ENCODE measurements at places on chromosomes 3 and 15.

GRCh38 chr3:160472344-160472743, 22.8 kb upstream of the TRIM59 start:
- DNase-seq = no peak

DNA sequence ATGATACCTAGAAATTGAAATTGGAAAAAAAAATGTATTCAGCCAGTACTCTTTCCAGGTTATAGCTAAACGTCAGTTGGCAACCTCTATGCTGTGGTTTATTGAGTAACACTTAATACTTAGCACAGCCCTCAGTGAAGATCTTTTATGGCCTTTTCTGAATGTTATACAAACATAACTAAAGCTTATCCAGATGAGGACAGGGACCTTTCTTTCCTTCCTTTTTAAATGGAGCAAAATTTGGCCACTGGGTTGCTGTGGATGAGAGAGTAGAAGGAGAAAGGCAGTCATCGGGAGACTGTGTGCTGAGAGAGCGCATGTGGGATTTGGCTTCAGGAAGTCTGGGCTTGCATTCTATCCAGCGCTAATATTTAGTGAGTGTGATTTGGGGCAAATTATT, 36.1 kb downstream of the IGF1R start:
- DNase-seq = no peak

- no peak for DNase-seq
Measured at GRCh38 chr3:118977671-118978392, 56.8 kb downstream of the IGSF11 start.

GRCh38 chr3:156553705-156554356, 1.1 kb downstream of the SSR3 start:
- DNase-seq = no peak

DNA sequence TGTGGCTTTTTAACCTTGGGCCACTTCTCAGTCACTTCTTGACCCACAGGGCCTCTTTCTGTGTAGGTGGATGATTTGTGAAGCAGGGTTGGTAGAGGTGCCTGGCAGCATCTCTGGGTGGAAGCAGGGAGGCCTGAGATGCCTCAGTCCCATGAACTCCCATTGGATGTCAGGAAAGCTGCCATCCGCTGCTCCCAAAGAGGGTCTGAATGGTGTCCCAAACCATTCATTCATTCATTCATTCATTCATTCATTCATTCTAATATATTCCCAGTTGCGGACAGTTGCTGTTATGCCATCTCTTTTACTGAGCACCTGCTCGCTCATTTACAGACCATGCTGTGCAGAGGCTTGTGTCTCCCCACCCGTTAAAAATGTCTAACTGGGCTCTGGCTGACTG, 98.7 kb downstream of the CHDH start:
- DNase-seq = no peak

GRCh38 chr3:32303977-32304881, 65.7 kb downstream of the CMTM8 start:
- no peak for DNase-seq

GRCh38 chr3:32856355-32856889, 38.6 kb downstream of the TRIM71 start:
- DNase-seq = no peak

- DNase-seq = no peak
Measured at GRCh38 chr3:43638594-43639447, 17.0 kb upstream of the ANO10 start.

DNA sequence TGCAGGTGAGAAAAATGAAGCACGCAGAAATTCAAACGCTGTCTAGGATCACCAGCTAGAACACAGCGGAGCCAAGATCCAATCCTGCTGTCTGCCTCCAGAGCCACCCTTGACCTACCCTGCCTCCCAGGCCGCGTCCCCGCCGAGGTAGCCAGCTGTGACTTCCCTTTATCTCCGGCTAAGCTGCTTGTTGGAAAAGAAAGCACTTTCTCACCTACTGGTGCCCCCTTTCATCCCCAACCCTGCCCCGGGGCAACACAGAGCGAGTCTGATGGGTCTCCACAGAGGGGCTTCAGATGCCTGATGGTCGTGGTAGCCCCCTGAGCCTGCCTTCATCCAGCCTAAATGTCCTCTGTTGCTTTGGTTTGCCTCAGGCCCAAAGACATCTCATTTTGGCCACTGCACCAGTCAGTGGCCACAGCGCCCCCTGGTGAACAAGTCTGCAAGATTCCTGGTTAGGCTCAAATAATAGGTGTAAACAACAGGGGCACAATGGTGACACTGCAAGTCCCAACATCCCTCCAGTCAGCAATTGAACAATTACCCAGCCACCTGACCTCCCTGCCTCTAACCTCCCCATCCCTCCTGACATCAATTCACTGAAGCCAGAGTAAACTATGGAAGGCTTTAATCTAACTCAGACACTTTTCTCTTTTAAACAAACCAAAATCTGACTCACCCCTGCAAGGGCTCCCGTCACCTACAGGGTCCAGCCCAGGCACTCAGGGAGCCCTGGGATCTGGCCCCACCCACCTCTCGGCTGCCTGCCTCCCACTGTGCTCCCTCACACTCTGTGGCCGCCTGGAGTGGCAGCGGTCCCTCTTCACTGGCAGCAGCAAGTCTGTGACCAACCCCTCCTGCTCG, 27.3 kb upstream of the BCL2L10 start:
- peak; percentile 69 for DNase-seq

DNA sequence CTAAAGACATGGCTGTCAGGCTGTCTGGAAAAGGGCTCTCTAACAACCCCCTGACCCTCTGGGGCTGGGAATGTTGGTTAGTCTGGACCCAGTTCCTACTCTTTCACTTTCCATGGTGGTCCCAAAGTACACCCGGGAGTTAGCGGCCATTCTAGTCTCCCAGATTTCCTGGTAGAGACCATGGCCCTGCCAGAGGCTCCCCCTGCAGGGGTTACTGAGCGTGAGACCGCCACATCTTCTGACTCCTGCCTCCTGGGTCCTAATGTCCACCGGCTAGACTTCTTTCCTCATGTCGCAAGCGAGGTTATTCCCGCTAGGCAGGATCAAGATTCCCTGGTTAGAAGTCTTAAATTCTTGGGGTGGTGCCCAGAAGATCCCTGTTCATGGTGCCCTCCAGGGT, 540.0 kb upstream of the ROBO1 start:
- DNase-seq = no peak

DNA sequence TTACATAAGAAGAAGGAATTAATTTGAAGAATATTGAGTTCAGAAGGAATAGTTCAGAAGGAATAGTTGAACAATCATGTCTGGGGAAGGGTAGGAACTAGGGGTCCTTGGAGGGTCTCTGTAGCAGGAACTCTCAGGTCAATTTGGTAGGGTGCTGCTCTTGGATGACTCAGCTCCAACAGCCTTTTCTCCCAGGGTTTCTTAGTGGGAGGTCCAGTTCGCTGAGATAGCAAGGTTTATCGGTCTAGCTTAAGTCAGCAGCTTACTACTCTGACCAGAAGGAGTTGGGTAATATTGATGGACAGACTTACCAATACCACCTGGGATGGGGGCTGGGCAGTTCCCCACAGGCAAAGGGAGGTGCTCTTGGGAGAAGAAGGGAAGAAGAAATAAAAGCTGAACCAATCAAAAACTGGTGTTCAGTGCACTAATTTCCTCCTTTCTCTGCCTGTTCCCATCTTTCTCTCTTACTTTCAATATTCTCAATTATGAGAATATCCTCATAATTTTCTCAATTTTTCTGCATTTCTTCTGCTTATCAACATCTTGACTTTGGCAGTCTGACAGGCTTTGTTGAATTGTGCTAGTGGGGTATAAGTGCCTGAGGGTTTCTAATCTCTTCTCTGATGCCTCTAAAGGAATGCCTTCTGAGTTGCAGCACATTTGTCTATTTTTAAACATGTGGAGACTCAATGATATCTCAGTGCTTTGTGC, 14.4 kb upstream of the MITF start:
- DNase-seq = no peak

GRCh38 chr3:72085036-72085435, 300.1 kb upstream of the PROK2 start:
- DNase-seq = no peak

GRCh38 chr15:93929375-93930094, 301.8 kb upstream of the MCTP2 start:
- DNase-seq = no peak

DNA sequence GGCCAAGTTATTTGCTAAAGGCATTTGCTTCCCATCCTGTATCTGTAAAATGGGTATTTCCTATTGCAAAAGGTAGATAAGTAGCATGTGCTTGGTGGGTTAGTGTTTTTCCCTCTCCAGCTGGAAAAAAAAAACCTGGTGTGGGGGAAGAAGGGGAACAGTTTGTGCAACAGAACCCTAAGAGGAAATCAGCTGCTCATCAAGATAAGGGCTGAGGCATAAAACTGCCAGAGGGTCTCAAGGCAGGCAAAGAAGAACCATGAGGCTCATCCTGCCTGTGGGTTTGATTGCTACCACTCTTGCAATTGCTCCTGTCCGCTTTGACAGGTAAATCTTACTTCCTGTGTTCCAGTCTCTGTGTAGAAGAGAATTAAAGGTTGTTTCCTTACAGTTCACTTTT, at the start of gene CPA3:
Gene CPA3 (plus strand): TSS at position 248 of the 400 bp plus-strand sequence. CDS start 12 bp downstream, at position 260.
- no peak for DNase-seq

- DNase-seq = no peak
Measured at GRCh38 chr3:194608981-194609380, 24.2 kb downstream of the TMEM44 start.

- DNase-seq = no peak
Measured at GRCh38 chr3:88984832-88985231, 122.6 kb upstream of the EPHA3 start.

DNA sequence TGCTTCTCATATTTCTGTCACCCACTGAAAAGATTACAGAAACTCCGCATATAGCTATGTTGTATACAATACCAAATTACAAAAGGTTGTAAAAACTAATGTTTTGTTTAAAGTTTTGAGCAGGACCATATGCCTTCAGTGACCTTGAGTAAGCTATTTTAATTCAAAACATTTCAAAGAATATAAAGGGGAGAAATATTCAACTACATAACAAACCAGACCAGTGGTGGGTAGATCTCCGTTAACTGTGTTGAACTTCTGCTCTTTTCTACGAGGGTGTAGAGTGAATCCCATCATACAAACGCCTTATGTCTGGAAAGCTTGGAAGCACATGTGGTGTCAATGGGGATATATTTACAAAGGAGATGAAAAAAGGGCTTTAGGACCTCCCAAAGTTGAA, 68.4 kb upstream of the NR2F2 start:
- DNase-seq = no peak

DNA sequence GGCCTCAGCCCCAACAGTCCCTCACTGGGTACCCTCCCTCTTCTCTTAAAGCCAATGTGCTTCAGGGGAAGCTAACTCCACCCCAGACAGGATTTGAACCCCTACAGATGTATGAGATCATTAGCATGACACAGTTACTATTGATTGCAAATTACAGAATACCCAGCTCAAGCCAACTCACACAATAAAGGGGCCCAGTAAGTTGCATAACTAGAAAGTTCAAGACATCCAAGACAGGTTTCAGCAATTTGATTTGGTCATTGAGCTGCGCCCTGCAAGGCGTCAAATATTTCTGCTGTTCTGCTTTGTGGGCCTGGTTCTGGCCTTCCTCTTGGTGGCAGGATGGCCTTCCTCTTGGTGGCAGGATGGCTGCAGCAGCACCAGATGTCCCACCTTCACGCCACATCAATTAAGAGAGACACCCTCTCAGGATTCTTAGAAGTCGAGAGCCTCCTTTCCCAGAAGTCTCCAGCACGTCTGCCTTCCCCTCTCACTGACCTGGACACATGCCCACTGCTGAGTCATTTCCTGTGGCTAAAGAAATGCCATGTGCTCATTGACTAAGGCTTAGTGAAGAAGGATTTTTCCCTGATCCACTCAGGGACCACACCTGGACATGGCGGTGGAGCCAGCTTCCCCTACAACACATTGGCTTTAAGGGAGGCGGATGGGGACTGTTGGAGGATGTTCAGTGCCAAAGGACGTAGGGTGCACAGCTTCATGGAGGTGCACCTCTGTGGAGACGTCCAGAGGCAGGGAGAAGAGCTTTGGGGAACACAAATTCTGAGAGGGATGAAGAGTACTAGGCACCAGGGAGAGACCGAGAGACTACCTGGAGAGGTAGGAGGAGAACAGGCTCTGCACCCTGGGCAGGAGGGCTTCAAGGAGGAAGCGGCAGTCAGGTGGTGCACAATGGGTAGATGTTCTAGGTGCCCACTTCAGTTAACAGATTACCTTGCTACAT, 49.1 kb downstream of the DNASE1L3 start:
- no peak for DNase-seq

- DNase-seq = no peak
Measured at GRCh38 chr3:192870822-192871221, 46.8 kb downstream of the MB21D2 start.

GRCh38 chr3:31170932-31171670, 276.6 kb upstream of the GADL1 start:
- no peak for DNase-seq

DNA sequence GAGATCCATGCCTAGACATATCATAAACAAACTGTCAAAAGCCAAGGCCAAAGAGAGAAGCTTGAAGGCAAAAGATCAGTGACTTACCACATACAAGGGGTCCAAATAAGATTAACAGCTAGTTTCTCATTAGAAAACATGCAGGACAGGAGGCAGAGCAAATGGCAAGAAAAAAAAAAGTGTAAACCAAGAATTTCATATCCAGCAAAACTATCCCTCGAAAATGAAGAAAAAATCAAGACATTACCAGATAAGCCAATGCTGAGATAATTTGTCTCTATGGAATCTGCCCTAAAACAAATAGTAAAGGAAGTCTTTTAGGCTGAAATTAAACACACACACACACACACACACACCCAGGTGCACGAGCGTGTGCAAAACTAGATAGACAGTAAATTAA, 99.6 kb upstream of the NSMCE3 start:
- no peak for DNase-seq

- no peak for DNase-seq
Measured at GRCh38 chr3:129056451-129057173, 4.0 kb upstream of the GP9 start.

DNA sequence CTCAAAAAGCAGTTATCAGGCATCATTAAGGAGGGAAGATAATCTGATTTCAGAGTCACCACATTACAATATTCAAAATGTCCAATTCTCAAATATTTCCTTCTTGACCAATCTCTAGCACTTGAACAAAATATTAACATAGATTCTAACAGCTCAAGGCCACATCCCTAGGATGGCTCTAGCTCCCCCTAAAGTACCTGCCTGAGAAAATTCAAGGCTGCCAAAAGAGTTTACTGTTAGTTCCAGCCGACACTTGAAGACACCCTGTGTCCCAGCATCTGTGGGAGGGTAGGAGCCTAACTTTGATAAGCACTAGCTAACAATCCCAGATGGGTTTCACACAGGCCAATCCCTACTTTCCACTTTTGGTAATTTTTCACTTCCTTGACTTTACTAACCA, 10.4 kb downstream of the NSMCE3 start:
- DNase-seq = no peak

GRCh38 chr3:156898296-156898880, 72.2 kb downstream of the LEKR1 start:
- no peak for DNase-seq

GRCh38 chr15:70439880-70440279, 323.5 kb downstream of the UACA start:
- no peak for DNase-seq

DNA sequence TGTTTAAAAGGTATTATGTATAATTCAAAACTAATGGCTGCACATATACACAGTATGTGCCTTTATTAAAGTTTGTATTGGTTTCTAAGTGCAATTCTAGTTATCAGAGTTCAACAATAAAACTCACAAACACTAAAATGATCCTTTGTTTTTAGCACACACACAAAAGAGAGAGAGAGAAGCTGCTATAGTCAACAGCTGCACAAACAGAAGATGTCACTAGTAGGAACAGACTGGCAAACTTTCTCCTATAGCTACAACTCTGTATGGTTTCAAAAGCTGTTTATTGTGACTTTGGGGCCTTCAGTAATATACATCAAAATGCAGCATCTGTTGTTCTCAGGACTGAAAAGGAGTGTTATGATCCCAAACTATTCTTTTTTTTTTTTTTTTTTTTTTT, 6.1 kb downstream of the SECISBP2L start:
- DNase-seq = no peak

- DNase-seq = no peak
Measured at GRCh38 chr3:131393051-131393450, 11.5 kb downstream of the NUDT16 start.

Data from stimulated activated CD4-positive, alpha-beta T cell treated with anti-CD3 and anti-CD28 coated beads, Interleukin-4, amount 100 ng/mL, for 4 hours (primary cell).